ENCODE measurements at places on chromosomes 7 and 10.
A peak's percentile ranks its signal among the peaks of the same experiment; 100 is the strongest.

GRCh38 chr7:21317966-21318915 lies 109.6 kb upstream of the SP4 start:
- no peak for DNase-seq

- DNase-seq, result no peak
Observed at GRCh38 chr7:83456413-83456812, 192.5 kb downstream of the SEMA3E start.

DNA sequence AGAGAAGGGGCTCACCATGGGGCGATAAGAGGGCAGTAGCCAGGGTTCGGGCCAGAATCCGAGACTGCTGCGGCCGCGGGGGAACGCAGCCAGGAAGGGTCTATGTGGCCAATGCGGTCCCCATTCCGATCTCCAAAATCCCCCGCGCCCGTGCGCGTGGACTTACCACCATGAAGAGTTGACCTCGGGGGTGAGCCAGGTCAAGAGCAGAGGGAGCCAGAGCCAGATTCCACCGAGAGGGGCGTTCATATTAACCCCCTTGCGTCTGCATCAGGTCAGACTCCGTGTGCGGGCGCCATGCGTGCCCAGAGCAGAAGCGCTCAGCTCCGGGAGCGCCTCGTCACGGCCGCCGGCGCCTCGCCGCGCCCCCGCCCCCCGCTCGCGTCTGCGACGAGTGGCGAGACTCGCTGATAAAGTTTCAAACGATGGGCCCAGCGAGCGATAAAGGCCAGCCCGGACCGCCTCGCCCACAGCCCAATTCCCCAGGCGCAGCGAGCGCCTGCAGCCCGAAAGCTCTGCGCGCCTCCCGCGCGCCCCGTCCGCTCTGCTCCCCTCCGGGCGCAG lies at the start of gene WNT2:
Gene WNT2, minus strand, starts transcription at position 318 of the 564 bp plus-strand sequence. Its CDS starts 69 bp downstream, at position 249.
- DNase-seq, result no peak

DNA sequence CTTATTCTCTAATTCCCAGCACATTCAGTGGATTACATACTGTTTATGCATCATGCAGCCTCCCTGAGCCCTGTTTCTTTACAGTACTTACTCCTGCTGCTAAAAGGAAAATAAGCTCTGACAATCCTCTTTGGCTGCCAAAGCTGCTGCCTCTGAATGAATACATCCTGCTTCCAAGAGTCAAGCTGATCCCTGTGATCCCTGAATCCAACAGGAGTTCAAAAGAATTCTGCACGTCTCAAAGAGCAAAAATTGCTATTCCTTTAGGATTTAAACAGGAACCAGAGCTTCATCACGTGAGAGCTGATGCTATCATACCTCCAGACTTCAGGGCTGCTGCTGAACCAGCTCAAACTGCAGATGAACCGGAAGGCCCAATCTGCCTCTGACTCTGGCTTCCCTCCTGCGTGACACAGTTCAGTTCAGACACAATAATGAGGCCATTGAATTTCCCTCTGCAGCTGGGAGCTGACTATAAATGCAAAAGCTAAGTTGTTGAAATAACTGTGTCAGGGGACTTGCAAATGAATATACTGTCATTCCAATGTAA lies 851.0 kb upstream of the PHF14 start:
- no peak for DNase-seq

DNA sequence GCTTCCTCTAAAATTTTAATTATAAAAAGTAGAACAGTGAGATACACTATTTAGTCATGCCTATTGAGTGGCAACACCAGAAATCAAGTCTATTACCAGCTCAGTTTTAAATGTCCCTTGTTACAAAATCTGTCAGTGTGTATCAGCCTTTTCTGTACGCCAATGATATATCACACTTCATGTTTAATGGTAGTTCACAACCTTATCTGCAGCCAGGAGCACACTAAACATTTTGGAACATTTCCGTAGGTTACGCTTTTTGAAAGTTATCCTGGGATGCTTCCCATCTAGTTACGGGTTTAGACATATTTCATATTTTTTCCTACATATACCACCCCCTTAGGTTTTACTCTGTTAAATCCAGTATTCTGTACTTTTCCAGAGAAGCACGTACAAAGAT lies 5.4 kb downstream of the HNRNPA2B1 start:
- DNase-seq, result no peak

DNA sequence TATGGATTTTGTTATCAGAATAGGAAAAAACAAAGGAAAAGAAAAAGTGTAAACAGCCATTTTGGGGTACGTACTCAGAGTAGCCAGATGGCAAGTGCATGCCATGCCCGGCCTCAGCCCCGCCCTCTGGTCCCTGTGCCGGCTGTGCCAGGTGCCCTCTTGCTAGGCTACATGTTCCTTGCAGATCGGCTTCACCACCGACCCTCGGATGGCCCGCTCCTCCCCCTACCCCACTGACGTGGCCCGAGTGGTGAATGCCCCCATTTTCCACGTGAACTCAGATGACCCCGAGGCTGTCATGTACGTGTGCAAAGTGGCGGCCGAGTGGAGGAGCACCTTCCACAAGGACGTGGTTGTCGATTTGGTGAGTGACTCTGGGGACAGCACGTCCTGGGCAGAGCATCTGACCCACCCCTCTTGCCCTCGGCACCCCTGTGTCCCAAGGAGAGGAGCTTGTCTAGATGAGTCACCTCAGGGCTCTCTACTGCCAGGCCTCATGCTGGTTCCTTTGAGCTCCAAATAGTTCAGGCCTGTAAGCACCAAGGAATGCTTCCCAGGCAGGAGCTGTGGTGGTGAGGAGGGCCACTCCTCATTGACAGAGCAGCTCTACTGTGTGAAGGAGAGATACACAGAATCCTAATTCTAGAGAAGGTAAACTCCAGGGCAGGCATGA lies 54.9 kb upstream of the ZMIZ2 start:
- DNase-seq, result no peak

DNA sequence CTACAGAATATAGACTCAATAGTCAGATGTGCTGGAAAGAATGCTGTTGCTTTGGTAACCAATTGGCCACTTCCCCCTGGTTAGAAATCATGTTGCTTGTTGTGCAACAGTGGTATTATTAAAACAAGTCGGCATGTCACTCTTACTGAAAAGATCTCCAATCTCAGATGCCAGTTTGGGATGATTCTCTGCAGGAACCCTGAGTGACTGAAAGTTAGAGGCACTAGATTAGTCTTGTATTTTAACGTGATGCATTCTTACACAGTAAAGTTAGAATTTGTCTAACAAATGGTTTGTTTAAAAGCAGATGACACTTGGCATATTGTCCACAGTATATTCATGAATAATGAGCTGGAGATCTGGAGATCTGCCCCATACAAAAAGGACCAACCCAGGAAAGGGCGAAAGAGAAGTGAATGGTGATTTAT lies 287.6 kb downstream of the TWIST1 start:
- DNase-seq, result no peak

DNA sequence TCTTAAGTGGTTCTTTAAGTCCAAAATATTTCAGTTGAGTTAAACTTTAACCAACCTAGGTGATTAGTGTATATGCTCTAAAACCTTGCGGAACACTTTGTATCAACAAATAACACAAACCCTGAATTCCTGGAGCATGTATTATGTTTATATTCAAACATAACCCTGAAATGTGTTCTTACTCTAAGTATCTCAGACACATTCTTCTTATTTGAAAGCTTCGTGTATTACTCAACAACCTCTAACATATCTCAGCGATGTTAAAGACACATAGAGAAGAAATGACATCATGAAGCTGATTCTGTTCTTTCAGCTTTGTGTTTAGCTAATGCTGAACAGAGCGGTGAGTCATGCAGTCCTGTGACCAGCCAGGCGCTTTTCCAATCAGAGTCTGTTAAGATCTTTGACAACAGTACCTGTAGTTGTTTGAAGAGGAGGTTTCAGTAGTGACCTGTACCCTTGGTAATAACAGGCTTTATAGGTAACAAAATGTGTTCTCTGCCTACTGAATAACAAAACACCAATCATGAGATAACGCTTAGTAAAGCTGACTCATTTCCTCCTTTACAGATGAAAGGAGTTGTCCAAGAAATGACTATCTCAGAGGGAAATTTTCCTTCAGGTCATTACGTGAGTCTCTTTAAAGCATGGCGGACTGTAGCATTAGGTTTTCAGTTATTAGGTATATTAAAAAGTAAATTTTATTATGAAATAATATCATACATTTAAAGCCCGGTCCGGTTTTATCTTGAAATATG lies 67.3 kb upstream of the KLF6 start:
- DNase-seq, result peak; percentile 90

DNA sequence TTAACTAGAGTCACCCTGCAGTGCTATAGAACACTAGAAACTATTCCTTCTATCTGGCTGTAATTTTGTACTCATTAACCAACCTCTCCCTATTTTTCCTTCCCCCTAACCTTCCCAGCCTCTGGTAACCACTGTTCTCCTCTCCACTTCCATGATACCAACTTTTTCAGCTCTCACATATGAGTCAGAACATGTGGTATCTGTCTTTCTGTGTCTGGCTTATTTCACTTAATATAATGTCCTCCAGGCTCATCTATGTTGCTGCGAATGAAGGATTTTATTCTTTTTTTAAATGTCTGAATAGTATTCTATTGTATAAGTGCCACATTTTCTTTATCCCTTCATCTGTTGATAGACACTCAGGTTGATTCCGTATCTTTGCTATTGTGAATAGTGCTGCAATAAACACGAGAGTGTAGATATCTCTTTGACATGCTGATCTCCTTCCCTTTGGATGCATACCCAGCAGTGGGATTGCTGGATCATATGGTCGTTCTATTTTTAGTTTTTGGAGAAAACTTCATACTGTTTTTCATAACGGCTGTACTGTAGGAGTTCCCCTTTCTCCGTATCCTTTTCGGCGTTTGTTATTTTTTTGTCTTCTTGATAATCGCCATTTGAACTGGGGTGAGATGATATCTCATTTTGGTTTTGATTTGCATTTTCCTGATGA lies 101.4 kb downstream of the FAM107B start:
- DNase-seq, result no peak

DNA sequence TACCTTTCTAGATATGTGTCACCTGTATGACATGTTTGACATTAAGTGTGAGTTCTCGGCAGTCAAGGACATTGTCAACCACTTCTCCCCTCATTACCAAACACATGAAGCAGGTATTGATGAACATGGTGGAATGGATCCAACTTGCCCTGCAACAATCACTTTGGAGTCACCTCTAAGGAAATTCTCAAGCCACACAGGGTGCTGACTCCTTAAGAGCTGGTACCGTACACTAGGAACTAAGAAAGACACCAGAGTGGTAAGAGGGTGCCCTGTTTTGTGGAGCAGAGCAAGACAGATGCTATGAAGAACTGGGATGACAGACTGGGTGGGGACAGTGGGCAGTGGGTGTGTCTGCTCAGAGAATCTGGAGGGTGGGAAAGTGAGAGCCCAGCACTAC lies 17.4 kb upstream of the SORBS1 start:
- no peak for DNase-seq

DNA sequence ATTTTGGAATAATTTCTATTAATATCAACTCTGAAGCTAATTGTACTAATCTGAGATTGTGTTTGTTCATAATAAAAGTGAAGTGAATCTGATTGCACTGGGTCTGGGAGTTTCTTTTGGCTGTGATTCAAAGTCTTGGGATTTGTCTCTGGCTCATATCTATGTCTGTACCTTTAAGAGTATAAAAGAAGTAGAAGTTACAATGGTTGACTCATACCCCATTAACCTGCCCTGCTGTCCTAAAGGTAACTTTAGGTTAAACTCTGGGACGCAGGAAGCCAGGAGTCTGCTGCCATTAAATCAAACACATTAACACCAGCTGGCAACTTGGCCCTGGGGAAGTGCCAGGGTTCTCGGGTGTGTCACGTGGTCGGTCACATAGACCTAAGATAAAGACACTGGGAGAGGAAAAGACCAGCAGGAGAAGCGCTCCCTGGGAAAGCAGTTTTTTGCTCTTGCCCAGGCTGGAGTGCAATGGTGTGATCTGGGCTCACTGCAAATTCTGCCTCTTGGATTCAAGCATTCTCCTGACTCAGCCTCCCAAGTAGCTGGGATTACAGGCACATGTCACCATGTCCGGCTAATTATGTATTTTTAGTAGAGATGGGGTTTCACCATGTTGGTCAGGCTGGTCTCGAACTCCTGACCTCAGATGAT lies 17.8 kb downstream of the SCD start:
- no peak for DNase-seq

DNA sequence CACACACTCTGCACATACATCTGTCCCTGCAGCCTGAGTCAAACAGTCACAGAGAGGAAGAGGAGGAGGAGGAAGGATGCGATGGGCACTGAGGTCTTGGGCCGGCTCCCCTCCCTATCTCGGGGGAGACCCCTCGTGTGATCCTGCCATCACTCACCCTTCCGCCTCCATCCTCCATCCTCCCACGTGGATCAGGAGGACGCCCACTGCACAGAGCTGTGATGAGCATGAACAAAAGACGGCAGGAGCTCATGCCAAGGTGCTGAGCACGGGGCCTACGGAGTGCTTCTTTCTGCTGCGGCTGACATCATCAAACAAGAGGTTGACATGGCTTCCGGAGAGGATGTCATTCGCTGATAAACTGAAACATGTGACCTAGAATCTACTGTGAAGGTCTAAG lies 68.0 kb downstream of the DIP2C start:
- no peak for DNase-seq

DNA sequence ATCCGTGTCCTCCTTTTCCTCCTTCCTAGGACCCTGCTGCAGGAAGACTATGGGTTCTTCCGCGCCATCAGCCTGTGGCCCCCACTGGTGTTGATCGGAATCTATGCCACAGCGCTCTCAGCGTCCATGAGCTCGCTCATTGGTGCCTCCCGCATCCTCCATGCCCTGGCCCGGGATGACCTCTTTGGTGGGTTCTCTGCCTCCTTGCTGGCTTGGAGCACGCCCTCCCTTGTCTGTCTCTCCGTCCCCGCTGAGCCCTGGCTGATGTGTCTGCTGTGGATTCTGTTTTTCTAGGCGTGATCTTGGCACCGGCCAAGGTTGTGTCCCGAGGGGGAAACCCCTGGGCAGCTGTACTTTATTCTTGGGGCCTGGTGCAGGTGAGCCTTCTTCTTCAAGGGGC lies 7.3 kb upstream of the TRIP6 start:
- no peak for DNase-seq

DNA sequence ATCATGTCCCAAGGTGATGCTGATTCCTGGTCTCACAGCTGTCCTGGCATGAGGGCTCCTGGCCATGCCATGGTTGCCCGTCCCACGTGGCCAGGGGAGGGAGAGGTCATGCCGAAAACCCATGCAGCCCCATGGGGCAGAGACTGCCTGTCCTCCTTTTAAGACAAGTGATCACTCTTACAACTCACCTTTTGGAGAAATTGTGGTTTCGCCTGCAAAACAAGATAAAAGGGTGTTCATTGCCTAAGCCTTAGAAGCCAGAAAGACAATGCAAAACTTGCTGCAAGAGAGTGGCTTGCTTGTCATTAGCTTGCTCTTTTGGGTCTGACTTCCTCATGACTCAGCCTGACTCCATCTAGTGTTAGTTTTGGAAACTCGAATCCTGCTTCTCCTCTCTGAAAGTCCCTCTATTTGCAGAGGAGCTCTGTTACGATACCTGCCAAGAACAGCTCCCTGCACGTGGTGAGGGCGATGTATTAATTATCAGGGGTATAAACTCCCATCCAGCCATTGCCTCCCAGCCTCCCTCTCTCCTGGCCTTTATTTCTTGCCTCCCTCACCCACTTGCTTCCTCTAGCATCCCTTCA lies 26.7 kb downstream of the TMEM273 start:
- DNase-seq, result no peak

- no peak for DNase-seq
Observed at GRCh38 chr7:15554744-15555143, 7.1 kb downstream of the AGMO start.

Data from brain pericyte (primary cell).